ENCODE measurements at places on chromosomes 7 and 10. TPM values are rescaled to one million over a fixed set of nuclear protein-coding genes. Genes with fewer than 3 reads are reported as not detected.

EPO gene
- total RNA-seq: not detected

- H3K27me3 ChIP-seq: no peaks in the 10 kb centered on the region
- H3K27ac ChIP-seq: no peak overlapping the region
- DNase-seq: no peak
- no peak overlapping the region for H3K4me3 ChIP-seq
- H3K4me1 ChIP-seq: peaks cover 8% of the 10 kb centered on the region
These were observed 100.9 kb upstream of the YAE1 start for GRCh38 chr7:39465055-39465929.

DNA sequence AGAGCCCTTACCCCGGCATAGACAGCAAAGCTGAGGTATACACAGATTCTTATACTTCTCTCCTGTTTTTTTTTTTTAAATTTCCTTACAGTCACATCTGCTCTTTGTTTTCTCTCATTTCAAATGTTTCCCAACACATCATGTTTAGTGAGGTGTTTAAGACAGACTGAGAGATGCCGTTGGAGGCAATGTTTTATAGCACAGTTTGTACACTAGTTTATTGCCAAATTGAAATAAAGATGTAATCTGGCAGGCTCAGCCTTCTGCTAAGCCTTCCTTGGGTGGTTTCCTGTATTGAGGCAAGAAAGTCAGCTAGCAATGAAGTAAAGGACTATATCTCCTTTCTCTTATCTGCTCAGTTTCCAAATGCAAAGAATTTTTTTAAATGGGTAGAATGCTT is 393.4 kb downstream of the SORCS1 start:
- DNase-seq: no peak
- H3K27me3 ChIP-seq: no peaks in the 10 kb centered on the region
- H3K27ac ChIP-seq: no peak overlapping the region
- H3K4me1 ChIP-seq: no peaks in the 10 kb centered on the region
- H3K4me3 ChIP-seq: no peak overlapping the region
- H3K36me3 ChIP-seq: no peaks in the 10 kb centered on the region

DNA sequence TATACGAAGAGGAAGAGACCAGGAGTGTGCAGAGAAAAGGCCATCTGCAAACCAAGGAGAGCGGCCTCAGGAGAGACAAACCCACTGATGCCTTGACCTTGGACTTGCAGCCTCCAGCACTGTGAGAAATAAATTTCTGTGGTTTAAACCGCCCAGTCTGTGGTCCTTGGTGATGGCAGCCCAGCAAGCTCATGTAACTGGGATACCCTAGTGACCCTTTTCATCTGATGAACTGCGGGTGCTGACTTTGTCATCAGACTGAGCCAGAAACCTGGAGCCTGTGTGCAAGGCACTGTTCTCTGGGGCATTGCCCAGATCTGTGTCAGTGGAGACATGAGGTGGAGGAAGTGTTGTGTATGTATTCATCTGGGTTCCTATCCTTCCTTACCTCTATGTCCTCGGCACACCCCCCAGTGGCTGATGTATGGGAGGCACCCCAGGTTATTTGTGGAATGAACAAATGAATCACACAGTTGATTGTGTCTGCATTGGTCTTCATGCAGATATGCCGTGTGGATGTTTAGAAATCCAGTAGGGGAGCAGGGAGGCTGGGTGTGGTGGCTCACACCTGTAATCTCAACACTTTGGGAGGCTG is 64.5 kb upstream of the BTBD16 start:
- H3K36me3 ChIP-seq: no peaks in the 10 kb centered on the region
- H3K4me1 ChIP-seq: peaks cover 8% of the 10 kb centered on the region
- H3K27ac ChIP-seq: no peak overlapping the region
- H3K4me3 ChIP-seq: no peak overlapping the region
- no peaks in the 10 kb centered on the region for H3K27me3 ChIP-seq

TCAF2 gene
- total RNA-seq: 4.6 TPM

TMEM229A gene
- 0.33 TPM for total RNA-seq

GRCh38 chr7:1296356-1296981 is 63.8 kb downstream of the UNCX start:
- peak; percentile 59 for DNase-seq
- peaks cover 62% of the 10 kb centered on the region for H3K27me3 ChIP-seq
- H3K36me3 ChIP-seq: no peaks in the 10 kb centered on the region
- no peak overlapping the region for H3K27ac ChIP-seq

GRCh38 chr7:88302486-88302885 is 4.2 kb downstream of the STEAP4 start:
- no peak overlapping the region for H3K4me3 ChIP-seq
- H3K36me3 ChIP-seq: no peaks in the 10 kb centered on the region
- no peak for DNase-seq
- peaks cover 12% of the 10 kb centered on the region for H3K4me1 ChIP-seq
- H3K27ac ChIP-seq: no peak overlapping the region

GRCh38 chr10:69486922-69487730 is 35.9 kb downstream of the TSPAN15 start:
- H3K36me3 ChIP-seq: peaks cover 37% of the 10 kb centered on the region
- no peaks in the 10 kb centered on the region for H3K4me1 ChIP-seq
- peak; percentile 49 for DNase-seq

DNA sequence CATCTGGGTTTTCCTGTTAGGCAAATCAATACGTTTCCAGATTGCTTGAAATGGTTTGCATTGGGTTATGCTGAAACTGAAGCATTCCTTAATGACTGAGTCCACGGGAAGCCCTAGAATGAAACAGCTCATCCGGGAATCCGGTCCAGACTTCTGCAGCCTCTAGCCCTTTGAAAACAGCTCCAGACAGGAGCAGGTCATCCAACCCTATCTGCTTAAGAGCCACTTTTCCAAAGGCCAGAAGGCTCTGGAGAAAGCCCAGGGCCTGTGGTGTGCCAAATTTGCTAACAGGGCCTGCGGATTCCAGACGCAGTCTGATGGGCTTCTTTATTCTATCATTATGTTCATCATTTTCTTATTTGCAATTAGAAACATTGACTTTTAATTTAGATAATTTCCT is 265.4 kb downstream of the SKIDA1 start:
- no peaks in the 10 kb centered on the region for H3K36me3 ChIP-seq
- H3K27me3 ChIP-seq: no peaks in the 10 kb centered on the region
- H3K4me1 ChIP-seq: no peaks in the 10 kb centered on the region
- DNase-seq: no peak
- H3K27ac ChIP-seq: no peak overlapping the region
- H3K4me3 ChIP-seq: no peak overlapping the region

GRCh38 chr7:157355784-157356511 is 19.1 kb downstream of the DNAJB6 start:
- no peak overlapping the region for H3K4me3 ChIP-seq
- H3K27ac ChIP-seq: no peak overlapping the region
- DNase-seq: no peak
- H3K4me1 ChIP-seq: peaks cover 25% of the 10 kb centered on the region

GRCh38 chr7:158137516-158138328 is 449.9 kb downstream of the PTPRN2 start:
- no peaks in the 10 kb centered on the region for H3K36me3 ChIP-seq
- no peaks in the 10 kb centered on the region for H3K27me3 ChIP-seq
- H3K4me1 ChIP-seq: no peaks in the 10 kb centered on the region
- peak; percentile 56 for DNase-seq
- no peak overlapping the region for H3K27ac ChIP-seq
- H3K4me3 ChIP-seq: no peak overlapping the region

CNTNAP2 gene
- total RNA-seq: 1.4 TPM
